Urinary bladder (tissue), 4 donors: ENCODE measurements at places on chromosomes 12 and 14. TPM values are rescaled to one million over a fixed set of nuclear protein-coding genes. Genes with fewer than 3 reads are reported as not detected.

DNA sequence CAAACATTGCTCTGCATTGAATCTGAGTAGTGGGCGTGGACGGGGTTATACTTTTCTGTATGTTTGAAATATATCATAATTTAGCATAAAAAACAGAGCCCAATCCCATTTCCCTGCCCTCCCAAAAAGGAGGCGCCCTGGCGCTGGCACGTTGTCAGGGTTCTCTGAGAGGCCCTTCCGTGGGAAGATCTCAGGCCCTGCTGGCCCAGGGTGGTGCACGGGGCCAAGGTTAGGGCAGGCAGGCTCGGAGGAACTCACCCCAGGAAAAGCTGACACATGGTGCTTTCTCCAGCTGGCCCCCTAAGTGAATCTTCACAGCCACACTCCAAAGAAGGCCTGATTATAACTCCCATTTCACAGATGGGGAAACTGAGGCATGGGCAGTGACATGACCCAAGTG lies 17.2 kb downstream of the DIO3 start:
- DNase-seq = no peak

GRCh38 chr12:6219980-6220379 lies 19.8 kb downstream of the CD9 start:
- DNase-seq = no peak

DNA sequence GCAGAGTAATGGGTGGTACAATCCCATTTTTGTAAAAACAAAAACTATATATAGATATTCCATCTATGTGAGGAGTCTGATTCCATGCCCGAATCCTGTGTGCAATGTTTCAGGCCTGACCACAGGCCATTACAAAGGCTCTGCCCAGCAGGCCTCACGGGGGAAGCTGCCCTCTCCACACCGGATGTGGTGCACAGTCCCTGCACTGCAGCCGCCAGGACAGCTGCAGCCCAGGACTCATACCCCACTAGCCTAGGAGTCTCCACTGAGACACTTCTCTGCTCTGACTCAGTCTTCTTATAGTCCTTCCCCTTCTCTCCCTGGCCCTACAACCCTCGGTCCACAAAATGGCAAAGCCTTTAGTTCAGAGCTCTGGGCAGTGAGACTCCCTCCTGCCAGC lies 190.4 kb downstream of the PPM1H start:
- DNase-seq = no peak

DNA sequence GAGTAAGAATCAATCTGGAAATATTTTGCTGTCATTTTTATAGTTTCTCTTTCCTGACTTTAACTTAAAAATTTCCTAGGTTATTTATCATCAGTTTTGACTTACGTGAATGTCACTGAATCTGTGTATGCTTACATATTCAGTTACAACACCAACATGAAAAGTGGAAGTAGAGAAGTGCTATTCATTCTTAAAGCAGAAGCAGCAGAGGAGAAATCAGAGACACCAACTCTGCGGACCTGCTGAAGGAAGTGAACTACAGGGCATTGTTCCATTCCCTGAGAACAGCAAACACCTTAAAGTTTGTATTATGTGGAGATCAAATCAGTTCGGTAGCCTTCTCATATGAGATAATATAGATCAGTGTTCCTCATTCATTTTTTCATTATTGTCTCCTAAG lies 34.1 kb downstream of the RAD51B start:
- DNase-seq = no peak

GRCh38 chr12:54608769-54609168 lies 20.3 kb upstream of the PPP1R1A start:
- no peak for DNase-seq

DNA sequence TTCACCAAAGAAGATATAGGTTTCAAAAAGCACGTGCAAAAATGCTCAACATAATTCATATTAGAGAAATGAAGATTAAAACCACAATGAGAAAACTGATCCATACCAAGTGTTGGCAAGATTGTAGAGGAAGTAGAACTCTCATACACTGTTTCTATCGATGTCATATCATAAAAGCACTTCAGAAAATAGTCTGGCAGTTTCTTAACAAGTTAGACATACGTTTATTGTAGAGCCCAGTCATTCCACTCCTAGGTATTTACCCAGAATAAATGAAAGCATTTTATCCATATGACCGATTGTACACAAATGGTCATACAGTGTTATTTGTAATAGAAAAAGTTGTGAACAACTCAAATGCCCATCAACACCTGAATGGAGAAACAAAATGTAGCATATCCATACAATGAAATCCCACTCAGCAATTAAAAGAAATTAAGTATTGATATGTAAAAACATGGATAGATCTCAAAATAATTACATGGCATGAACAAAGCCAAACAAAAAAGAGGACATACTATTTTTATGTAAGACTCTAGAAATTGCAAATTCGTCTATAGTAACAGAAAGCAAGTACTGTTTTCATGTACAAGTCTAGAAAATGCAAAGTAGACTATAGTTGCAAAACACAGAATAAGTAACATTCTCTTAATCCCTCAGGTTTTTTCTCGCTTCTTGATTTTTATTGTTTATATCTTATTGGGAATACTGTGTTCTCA lies 41.0 kb downstream of the USP15 start:
- DNase-seq = no peak

DNA sequence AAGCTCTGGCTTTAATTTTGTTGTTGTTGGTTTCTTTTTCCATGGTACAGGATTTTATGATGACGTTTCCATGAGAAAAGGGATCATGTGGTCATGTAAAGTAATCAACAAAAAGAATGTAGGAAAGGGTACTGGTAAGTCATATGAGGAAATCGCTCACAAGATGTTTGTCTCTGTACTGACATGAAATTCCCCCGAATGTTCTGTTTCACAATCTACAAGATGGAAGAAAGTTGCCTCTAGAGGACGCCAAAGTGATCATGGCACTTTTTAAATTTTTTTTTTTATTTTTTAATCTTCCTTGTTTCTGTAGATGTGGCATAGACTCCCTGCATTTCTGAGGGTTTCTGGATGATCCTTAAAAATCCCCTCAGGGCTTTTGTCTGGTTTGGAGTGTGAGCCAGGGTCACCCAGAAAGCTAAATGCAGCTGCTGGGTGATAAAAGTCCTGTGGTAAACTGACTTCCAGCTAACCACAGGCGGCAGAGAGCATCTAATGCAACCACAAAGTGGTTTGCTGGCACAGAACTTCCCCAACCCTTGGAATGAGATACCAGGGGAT lies 393.5 kb downstream of the CCDC91 start:
- no peak for DNase-seq

DNA sequence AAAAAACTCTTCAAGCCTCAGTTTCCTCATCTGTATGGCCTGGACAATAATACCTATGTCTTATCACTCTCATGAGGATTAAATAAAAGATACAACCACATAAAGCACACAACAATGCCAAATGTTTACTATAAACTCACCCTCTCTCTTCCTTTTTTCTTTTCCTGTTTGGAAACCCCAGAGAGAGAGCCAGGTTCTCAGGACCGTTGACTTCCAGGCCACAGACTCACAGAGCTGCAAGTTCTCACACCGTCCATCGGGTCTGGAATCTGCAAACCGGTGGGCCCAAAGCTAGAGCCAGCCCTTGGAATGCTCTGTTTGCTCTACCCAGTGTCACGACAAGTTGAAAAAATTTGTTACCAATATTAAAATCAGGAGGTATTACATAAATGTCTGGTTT lies 4.6 kb upstream of the CD4 start:
- DNase-seq = no peak

DNA sequence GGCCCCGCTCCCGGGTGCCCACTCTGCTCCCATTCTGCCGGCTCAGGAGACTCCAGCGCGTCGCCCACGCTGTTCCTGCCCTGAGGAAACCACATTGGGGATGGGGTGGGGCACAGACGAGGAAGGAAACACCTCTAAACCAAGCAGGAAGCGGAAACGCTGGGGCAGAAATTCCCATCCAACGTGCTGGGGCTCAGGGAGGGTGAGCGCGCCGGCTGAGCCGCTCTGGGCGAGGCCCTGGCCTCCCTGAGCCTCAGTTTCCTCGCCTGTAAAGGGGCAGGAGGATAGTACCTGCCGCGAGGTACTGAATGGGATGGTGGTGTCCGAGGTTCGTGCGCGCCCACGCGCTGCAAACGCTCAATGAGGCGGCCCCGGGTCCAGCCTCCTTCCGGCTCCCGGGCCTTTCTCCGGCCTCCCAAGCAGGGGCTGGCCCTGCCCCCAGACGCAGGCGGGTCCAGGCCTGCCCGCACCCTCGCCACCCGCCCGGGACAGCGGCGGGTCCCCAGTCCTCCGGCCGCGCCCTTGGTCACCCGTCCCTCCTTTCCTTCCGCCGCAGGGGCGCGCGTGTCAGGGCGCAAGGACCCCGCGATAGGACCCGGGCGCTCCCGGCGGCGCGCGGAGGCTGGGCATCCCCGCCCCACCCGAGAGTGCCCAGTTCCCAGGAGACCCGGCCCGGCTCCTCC lies 673 bp downstream of the BEGAIN start:
- DNase-seq = no peak

IQSEC3 gene
- 1.5 TPM for total RNA-seq

NOXRED1 gene
- 0.69 TPM for total RNA-seq

HOTAIR gene
- total RNA-seq = 1.1 TPM
